Hematopoietic multipotent progenitor cell (in vitro differentiated cells): ENCODE measurements at places on chromosomes 16 and 17.
A peak's percentile ranks its signal among the peaks of the same experiment; 100 is the strongest.

DNA sequence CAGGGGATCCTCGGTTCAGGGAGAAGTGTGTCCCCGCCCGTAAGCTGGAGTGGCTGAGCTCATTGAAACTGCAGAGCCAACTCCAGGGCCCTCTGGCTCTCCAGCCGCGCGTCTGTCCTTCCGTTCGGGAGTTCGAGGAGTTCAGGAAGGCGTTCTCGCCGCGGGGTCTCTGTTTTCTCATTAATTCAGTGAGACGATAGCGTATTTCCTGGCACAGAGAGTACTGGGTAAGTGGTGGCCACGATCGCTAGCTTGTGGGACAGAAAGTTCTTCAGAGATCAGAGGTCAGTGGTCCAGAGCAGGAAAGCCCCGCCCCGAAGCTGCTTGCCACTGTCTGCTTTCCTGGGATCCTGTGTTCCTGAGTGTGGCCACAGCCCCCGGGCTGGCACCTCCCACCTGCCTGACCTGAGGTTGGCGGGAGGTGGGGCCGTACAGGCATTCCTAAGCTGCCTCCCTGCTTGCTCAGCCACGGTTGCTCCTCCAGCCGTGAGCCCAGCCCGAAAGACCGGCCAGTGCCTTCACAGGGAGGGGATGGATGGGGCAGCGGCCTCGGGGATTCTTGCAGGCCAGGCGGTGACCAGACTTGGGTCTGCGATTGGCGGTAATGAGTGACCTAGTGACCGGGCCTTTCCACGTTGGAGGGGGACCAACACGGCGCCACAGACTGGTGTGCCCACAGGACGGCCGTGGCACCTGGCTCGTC, 8.9 kb downstream of the BAIAP2 start:
- no peak for DNase-seq

GRCh38 chr17:39671651-39672521, 3.6 kb downstream of the PNMT start:
- DNase-seq: no peak

DNA sequence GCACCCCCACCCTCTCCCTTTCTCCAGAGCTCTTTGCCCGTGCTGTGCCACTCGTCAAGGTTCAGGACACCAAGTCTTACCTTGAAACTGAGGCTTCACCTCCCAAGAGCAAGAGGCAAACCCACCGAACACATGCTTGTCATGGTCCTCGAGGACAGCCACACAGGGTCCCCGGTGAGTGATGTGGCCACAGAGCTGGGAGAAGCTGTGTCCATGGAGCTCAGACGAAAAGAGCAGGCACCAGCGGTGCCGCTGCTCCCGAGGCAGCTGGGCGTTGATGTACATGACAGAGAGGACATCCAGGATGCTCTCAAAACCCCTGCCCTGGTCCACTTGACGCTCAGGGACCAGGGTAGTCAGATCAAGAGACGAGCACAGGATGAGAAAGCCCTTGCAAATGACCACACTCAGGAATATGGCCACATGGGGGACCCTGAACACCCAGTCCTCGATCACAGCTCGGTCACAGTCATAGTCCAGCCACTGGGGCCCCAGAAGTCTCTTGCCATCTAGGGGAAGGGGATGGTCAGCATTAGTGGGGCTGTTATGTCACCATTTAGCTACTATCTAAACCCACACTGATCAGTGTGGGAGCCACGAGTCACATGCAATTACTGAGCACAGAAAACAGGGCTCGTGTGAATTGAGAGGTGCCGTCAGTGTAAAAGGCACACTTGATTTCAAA, 17.8 kb downstream of the MEAK7 start:
- no peak for DNase-seq

- no peak for DNase-seq
Measured at GRCh38 chr16:53651357-53651756, 52.3 kb downstream of the RPGRIP1L start.

GRCh38 chr17:33858121-33858520, 397.0 kb upstream of the CCL2 start:
- no peak for DNase-seq

- no peak for DNase-seq
Measured at GRCh38 chr17:56771563-56771962, 62.2 kb downstream of the C17orf67 start.

GRCh38 chr17:2700491-2701141, 10.9 kb downstream of the CLUH start:
- no peak for DNase-seq

DNA sequence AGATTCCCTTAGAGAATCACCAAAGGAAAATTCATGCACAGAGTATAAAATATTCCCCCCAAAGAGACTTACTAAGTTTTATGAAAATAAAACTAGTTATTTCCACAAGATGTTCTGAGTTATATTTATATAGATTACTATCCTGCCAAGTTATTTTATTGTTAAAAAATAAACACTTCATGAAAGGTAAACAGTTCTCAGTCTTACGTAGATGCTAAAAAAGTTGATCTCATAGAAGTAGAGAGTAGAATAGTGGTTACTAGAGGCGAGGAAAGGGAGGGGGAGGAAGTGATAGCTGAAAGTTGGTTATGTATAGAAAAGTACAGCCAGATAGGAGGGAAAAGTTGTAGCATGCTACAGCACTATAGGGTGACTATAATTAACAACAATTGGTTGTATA, 65.2 kb downstream of the USP32 start:
- no peak for DNase-seq

- no peak for DNase-seq
Measured at GRCh38 chr16:11736903-11737302, 5.8 kb downstream of the TXNDC11 start.

GRCh38 chr17:62705778-62706597, 78.5 kb downstream of the MRC2 start:
- no peak for DNase-seq

GRCh38 chr16:20676837-20677236, 20.6 kb downstream of the ACSM1 start:
- no peak for DNase-seq

DNA sequence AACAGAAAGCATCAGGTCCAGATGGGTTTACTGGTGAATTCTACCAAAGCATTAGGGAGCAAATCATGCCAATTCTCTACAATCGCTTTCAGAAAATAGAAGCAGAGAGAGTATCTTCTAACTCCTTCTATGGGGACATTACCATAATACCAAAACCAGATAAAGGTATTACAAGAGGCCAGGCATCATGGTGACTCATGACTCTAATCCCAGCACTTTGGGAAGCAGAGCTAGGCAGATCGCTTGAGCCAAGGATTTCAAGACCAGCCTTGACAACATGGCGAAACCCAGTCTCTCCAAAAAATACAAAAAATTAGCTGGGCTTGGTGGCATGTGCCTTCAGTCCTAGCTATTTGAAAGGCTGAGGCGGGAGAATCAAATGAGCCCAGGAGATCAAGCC, 23.0 kb downstream of the HBQ1 start:
- no peak for DNase-seq

- no peak for DNase-seq
Measured at GRCh38 chr16:69888005-69888590, 63.0 kb upstream of the CLEC18A start.

- no peak for DNase-seq
Measured at GRCh38 chr17:40321961-40322357, 13.0 kb downstream of the RARA start.

- DNase-seq: no peak
Measured at GRCh38 chr17:64217249-64217691, 45.8 kb downstream of the TEX2 start.

DNA sequence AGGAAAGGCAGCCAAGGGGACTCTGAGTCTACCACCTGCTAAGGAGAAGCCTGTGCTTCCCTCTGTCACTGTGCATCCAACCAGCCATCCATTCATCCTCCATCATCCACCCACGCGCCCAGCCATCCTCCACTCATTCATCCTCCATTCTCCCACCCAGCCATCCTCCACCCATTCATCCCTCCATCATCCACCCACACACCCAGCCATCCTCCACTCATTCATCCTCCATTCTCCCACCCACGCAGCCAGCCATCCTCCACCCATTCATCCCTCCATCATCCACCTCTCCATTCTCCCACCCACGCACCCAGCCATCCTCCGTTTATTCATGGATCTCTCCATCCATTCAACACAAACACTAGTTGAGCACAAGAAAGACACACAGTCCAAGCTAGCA, 74.1 kb downstream of the COG7 start:
- no peak for DNase-seq

DNA sequence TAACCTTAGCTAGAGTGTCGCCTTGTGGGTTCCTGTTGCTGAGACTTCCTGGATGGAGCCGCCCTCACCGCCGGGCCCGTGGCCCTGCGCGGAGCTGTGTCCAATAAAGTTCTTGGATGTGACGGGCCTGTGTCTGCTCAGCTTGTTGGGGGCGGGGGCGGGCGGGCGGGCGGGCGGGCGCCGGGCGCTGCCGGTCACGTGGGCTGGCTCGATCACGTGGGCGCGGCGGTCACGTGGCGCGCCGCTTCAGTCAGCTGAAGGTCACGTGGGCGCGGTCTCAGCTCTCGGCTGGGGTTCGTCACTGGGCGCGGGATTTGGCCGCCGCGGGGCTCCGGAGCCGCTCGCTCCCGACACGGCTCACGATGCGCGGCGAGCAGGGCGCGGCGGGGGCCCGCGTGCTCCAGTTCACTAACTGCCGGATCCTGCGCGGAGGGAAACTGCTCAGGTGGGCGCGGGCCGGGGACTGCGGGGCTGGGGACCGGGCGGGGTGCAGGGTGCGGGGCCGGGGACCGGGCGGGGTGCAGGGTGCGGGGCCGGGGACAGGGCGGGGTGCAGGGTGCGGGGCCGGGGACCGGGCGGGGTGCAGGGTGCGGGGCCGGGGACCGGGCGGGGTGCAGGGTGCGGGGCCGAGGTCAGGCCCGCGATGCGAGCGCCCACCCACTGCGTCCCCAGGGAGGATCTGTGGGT, at the start of gene AMDHD2:
Gene AMDHD2 (plus strand): TSS at position 275 of the 687 bp plus-strand sequence. CDS start 88 bp downstream, at position 363.
- DNase-seq: peak; percentile 90

GRCh38 chr16:3513892-3514583, 13.2 kb downstream of the CLUAP1 start:
- no peak for DNase-seq

GRCh38 chr16:49846800-49847199, 9.1 kb downstream of the ZNF423 start:
- no peak for DNase-seq

DNA sequence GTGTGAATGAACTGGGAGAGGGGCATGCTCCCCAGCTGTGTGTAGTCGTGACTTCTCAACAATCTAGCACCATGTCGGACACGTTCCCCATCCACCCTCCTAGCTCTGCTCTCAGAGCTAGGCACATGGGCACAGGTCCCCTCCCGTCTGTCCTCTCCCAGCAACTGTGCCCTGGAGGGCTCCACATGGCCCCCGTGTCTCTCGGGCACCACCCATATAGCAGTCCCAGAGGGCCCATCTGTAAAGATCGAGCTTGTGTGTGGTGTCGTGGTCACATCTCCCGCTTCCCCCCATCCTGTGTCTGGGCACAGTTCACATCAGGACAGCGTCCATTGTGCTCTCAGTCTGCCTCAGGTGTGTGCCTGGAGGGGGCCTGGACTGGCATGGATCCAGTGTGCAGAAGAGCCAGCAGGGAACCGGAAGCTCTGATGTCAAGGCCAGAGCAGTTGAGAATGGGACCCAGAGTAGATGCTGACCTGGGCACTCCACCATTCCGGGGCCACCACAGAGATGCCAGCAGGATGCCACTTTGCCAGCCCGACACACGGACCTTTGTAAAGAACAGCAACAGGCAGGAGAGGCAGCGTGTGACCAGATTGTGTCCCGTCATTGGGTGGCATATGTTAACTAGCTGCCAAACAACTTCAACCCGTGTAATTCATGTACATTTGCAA, 55.7 kb downstream of the MARF1 start:
- no peak for DNase-seq

GRCh38 chr16:22862046-22862445, 48.1 kb downstream of the HS3ST2 start:
- no peak for DNase-seq

GRCh38 chr16:85459529-85460251, 153.4 kb upstream of the GSE1 start:
- no peak for DNase-seq
